ENCODE measurements at places on chromosomes 1 and 21. TPM values are rescaled to one million over a fixed set of nuclear protein-coding genes. Genes with fewer than 3 reads are reported as not detected.

DNA sequence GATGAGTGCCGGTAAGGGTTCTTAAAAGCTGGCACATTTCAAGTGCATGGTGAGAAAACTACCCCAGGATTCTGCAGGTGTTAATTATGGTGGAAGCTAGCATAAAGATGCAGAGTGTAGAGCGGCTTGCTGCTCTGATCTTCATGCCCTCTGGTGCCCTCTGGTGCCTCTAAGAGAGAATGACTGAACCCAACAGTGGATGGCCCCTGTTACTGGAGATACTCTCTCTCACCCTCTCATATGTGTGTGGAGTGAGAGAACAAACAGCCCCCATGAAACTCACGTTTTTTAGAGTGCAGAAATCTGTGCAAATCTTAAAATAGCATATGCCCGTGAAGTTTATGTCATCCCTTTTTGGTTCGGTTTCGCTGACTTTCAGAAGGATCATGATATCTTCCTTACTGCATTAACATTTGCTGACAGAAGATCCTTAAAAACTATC lies 90.0 kb downstream of the GRIK1 start:
- DNase-seq: peak; percentile 52
- no peaks in the 10 kb centered on the region for H3K27me3 ChIP-seq
- H3K4me3 ChIP-seq: no peak overlapping the region
- H3K27ac ChIP-seq: no peak overlapping the region
- no peaks in the 10 kb centered on the region for H3K36me3 ChIP-seq
- no peaks in the 10 kb centered on the region for H3K4me1 ChIP-seq

DNA sequence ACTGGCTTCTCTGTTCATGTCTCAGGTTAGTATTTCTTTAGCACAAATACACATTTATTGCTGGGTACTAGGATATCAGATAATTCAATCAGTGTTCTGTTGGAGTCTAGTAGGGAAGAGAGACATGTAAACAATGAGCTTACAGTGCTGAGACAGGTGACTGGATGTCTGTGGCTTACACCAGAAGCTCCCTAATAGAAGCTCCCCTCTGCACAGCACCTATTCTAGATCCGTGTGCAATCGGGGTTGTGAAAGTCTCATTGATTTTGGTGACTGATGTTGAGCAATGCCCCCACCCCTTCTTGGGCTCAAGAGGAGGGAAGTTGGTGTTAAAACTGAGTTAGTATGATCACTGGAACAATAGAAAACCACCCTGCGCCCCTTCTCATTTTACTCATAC lies 279.2 kb downstream of the RPS6KC1 start:
- DNase-seq: no peak
- no peak overlapping the region for H3K4me3 ChIP-seq
- H3K36me3 ChIP-seq: no peaks in the 10 kb centered on the region
- H3K27me3 ChIP-seq: no peaks in the 10 kb centered on the region
- no peak overlapping the region for H3K27ac ChIP-seq
- H3K4me1 ChIP-seq: no peaks in the 10 kb centered on the region

GRCh38 chr1:31497601-31498000 lies 78.7 kb upstream of the TINAGL1 start:
- H3K4me3 ChIP-seq: no peak overlapping the region
- no peak overlapping the region for H3K27ac ChIP-seq
- H3K4me1 ChIP-seq: no peaks in the 10 kb centered on the region
- DNase-seq: no peak

GRCh38 chr21:45816794-45817193 lies 164.8 kb upstream of the COL6A1 start:
- no peak for DNase-seq
- no peaks in the 10 kb centered on the region for H3K27me3 ChIP-seq
- H3K27ac ChIP-seq: no peak overlapping the region
- H3K36me3 ChIP-seq: no peaks in the 10 kb centered on the region
- peaks cover 16% of the 10 kb centered on the region for H3K4me1 ChIP-seq

HSD3B2 gene
- total RNA-seq: not detected
